RWPE1 (cell line): ENCODE measurements at places on chromosomes 7 and 10.

DNA sequence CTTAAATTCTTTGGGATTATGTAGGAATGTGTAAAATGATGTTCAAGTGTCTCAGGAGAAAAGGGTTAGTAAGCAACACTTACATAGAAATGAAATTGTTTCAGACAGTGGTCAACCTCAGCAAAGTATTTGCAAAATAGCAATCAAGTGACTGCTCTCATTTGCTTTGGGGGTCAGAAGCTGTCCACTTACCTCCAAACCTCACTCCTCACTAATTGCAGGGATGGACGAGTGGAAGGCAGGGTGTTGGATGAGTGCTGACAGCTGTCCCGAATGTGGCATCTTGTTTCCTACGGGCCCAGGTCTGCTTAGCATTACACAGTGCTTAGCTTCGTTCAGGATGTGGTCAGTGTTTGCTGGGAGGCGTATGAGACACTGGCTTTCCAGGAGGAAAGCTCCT, 437.0 kb downstream of the SUGCT start:
- no peak for DNase-seq

GRCh38 chr10:110446954-110447608, 50.6 kb upstream of the DUSP5 start:
- DNase-seq, result peak; percentile 89

DNA sequence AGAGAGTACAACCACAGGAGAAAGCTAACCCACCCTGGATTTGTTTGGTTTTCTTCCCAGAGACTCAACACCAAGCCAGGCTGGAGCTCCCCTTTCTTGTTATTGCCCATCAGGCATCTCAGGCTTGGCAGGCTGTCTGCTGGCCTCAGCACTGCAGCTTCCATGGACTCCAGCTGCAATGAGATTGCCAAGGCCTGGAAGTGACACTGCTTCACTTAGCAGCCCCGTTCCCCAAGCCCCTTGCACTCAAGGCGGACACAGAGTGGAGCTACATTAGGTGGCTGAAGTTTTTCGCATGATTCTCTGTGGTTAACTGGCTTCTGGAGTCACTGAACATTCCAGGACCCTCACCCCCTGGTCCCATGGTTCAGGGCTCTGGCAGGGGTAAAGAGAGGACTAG, 163.1 kb upstream of the GDF10 start:
- no peak for DNase-seq

- no peak for DNase-seq
These were observed 61.2 kb upstream of the ODAD2 start for GRCh38 chr10:28060031-28060607.

DNA sequence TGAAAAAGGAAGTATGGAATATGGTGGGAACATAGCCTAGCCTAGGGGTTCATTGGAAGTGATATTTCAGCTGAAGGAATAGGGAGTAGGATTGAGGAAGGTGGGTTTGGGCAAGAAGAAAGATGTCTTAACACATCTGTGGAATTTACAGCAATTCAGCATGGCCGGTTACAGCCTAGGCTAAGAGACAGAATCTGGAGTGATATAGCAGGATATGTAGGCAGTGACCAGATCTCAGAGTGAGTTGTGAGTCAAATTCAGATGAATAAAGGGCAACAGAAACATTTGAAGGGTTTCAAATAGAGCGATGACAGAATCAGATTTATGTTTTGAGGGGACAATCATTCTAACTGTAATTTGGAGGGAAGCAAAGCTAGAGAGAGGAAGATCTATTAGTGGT, 199.0 kb upstream of the PRPS1L1 start:
- no peak for DNase-seq

- no peak for DNase-seq
These were observed 49.7 kb downstream of the SLK start for GRCh38 chr10:104016661-104017060.

GRCh38 chr7:21767300-21767900, 178.3 kb downstream of the CDCA7L start:
- DNase-seq, result peak; percentile 83

DNA sequence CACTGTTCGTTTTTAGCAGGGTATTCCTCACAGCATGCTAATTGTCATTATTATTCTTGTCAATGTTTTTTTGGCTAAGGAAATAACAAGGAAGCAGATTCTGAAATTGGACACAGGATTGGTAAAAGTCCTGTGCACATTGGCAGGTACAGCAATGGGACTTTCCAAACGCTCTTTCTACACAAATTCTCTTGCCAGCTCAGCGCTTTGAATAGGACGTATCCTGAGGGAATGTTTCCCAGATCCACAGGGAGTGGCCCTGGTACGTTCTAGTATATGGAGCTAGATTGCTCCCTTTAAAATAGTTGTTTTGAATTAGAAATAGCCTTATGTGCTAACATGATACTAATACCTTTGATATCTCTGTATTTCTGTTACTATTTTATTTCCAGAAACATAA, 82.8 kb upstream of the GRB10 start:
- no peak for DNase-seq

DNA sequence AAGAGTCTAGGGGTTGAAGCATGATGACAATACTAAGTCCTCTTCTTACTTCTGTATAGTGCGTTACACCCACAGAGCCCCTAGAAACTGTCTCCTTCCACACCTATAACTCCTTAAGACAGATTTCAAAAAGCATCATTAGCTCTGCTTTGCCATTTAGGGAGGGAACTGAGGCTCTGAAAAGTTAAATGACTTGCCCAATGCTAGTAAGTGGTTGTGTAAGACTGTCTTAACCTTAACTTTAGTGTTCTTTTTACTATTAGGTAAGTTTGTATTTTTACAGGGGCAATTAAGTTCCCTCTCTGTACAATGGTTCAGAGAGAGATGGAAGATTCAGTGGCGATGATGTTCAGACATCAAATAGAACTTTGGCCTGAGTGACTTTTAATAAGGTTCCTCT, 72.7 kb upstream of the ASAH2 start:
- DNase-seq, result no peak

DNA sequence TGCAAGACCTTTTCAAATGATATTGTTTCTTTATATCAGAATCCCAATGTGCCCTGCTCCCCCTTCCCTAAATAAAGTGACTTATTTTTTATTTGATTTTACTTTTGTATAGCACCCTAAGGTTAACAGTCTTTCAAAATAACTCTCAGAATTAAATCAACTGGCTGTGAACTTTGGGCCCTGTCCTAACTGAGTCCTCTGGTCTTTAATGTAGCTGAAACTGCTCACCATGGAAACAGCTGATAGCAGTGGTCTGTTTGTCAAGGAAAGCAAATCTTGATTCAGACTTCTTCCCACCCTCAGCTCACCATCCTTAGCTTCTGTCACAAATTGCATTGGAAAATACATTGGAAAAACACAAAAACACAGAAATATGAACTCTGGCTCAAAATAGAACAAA, 105.2 kb upstream of the PRPS1L1 start:
- no peak for DNase-seq

DNA sequence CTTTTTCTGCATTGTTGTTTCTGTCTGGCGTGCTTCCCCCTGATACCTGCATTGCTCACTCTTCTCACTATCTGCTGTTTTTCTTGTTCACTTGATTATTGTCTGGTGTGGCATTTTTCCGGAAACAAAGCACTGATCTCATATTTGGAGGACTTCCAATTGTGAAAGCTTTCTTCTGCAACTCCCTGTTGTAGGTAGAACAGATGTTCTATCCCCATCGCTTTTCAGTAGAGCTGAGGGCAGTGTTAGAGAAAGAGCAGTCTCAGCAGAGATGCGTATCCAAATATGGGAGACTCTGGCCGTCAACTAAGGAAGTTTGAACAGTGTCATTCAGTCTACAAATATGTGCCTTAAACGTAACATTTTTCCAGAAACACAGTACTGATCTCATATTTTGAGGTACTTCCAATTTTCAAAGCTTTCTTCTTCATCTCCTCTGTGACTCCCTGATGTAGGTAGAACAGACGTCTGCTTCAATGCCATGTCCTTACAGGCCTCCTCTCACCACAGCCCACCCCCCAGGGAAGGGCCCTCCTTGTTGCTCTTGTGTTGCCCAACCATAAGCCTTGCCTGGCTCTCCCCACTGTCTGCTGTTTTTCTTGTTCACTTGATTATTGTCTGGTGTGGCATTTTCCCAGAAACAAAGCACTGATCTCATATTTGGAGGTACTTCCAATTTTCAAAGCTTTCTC, 27.1 kb upstream of the GJD4 start:
- DNase-seq, result no peak
